ENCODE measurements at places on chromosomes 6 and 20.

DNA sequence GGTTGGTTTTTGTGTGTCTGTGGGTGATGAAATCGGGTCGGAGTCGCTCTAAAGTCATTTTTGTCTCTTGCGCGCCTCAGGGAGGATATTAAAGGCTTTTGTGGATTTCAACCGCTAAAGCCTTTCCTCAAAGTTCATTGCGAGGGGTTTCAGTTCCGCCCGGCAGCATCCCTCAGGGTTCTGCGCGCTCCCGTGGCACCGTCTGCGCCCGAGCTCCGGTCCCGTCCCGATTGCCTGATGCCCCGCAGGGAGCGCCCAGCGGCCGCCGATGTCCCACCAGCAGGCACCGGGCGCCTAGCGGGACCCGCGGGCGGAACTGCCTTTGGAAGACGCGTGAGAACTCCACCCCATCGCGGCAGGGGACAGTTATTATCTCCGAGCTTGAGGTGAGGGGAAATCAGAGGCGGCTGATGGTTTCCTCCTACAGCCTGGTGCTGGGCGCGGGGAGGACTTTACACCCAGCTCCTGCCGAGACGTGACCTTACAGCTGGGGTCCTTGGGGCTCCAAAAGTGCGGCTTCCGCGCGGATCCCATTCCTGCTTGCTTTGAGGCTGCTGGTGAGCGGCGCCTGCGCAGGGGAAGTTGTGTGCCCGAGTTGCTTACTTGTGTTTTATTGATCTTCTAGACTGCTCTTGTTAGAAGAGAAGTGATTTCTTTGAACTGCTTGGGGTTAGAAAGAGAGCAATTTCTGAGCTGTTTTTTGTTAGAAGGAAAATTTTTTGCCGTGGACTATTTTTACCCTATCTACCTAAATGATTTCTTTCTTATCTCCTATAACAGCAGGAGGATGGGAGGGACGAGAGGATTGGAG is 27.1 kb downstream of the ULBP1 start:
- no peak for DNase-seq

GRCh38 chr20:24619212-24619611 is 149.8 kb downstream of the SYNDIG1 start:
- no peak for DNase-seq

DNA sequence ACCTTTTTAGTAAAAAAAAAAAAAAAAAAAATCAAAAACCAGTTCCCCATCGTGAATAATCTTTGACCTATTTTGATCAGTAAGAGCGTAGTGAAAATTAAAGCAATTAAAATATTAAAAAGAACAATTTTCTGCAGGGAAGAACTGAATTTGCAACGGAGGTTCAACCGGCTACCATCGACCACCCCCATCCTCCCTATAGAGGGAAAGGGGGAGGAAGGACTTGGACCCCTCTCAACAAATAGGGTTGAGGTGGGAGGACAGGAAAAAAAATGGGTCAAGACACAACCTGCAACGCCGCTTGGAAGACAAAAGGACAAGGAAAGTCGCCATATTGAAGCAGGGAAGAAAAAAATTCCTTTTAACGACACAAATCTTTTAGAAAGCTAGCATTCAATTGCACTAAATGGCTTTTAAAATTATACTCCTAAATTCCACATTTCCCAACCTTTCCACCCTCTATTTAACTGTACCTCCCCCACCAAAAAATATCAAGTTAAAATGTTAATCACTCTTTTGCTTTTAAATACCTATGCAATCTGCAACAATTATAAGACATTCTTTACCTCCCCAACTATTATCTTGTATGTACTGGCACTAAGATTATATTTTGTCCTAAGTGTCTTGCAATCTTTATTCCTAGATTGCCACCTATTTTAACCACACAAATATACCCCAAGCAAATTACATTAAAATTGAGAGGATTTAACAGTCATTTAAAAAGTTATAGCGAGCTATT is 1.7 kb downstream of the PPP1R10 start:
- DNase-seq: no peak

DNA sequence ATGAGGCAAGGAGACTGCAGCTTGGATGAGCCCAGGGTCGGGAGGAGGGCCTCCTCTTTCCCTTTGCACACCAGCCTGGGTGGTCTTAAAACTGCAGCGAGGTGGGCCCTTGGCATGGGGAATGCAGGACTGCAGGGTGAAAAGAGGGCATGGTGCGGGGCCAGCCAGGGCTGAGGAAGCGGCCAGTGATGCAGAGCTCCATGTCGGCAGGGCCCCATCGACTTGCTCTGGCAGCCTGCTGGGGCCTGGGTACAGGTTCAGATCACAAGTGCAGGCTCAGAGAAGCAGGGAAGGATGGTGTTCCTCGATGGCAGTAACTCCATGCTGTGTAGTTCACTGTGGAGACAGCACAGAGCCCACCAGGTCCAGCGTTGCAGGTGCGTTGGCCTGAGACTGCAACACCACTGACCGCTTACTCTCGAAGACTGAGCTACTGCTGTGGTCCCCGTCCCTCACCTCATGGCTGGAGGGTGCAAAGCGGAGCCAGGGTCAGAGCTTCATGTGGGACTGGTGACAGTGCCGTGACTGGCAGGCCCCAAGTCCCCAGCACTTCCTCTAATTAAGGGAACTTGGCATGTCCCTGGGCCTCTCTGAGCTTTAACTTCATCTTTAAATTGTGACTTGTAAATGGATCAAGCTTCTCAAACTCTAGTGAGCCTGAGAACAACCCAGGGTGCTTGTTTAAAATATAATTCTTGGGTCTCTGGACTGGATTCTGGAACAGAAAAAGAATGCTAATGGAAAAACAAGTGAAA is 223.2 kb downstream of the SYNDIG1 start:
- DNase-seq: no peak

GRCh38 chr20:51001430-51002265 is 21.3 kb downstream of the KCNG1 start:
- no peak for DNase-seq

DNA sequence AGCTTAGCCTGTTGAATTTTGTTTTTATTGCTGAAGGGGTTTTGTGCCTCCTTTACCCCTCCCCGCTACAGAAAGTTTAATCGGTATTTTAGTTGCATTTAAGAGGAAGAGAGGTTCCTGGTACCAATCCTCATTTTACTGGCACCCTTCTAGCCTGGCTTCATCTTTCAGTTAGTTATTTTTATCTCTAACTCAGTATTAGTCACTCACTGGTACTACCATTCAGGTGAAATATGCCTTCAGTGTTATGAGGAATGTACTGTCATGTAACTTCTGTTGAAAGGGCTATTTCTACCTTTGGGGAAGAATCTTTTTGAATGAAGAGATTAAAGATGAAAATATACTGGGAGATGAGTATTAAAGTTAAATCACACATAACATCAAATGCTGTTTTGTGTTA is 211.8 kb downstream of the CDKAL1 start:
- no peak for DNase-seq

DNA sequence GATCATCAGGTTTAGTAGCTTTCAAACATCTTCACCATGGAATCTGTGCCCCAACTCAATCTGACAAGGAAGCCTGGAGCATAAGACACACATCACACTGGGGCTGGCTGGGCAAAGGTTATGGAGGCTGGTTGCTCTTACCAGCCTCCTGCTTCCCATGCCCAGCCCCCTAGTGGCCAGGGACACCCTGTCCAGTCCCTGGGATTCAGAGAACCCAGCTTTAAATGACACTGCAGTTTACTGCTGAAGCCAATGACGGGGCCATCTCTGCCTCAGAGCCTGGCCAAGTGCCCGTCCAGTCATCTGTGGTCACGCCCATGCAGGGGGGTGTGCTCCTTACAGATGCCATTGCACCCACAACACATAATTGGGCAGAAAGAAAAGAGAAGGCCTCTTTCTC is 272.9 kb downstream of the SMOC2 start:
- no peak for DNase-seq

GRCh38 chr6:15352220-15352619 is 106.4 kb downstream of the JARID2 start:
- no peak for DNase-seq

DNA sequence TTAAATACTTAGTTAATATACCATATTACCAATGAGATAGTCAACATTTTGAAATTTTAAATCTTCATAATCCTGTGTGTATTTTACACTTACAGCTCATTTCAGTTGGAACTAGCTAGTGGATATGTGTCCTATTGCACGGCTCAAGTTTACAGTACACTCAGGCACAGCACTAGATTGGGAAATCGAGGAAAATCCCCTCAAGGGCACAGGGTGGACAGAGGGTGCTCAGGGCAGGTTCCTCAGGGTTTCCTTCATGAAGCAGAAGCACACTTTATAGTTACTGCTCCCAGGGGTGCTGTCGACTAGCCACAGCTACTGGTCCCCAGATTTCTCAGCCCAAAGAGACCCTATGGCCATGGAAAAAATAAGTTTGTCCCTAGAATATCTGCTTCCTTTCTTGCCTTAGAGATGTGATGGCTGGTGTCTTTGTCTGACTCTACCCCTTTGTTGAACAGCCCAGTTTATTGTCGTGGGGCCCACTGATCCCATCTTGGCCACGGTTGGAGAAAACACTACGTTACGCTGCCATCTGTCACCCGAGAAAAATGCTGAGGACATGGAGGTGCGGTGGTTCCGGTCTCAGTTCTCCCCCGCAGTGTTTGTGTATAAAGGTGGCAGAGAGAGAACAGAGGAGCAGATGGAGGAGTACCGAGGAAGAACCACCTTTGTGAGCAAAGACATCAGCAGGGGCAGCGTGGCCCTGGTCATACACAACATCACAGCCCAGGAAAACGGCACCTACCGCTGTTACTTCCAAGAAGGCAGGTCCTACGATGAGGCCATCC is 1.5 kb downstream of the BTN2A1 start:
- DNase-seq: no peak

DNA sequence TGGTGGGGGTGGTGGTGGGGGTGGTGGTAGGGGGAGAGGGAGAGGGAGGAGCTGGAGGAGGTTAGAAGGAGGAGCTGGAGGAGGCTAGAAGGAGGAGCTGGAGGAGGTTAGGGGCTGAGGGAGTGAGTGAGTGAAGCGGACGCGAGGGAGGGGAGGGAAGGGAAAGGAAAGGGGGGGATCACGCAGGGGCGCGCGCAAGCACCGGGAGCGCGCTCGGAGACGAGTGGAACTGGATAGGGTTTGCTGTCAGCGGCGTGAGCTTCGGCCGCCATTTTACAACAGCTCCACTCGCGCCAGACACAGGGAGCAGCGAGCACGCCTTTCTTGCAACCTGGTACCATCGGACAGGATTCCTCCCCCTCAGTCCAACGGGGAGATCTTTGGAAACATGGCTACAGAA is 90.5 kb upstream of the FERMT1 start:
- DNase-seq: no peak

DNA sequence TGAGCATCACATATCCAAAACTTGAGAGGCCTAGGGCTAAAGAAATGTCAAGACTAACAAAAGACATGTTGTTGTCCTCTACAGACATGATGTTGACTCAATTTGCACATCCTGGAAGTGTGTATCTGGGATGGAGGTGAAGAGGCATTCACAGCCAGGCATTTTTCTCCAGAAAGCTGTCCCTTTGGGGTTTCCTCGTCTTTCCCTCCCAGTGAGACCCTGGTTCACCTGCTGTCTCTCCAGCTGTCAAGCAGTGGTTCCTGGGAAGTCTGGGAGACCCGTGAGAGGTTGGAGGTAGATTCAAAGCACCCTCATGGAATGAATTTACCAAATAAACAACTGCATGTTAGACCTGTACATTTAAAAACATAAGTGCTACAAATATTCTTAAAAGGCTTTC is 32.1 kb downstream of the BACH2 start:
- no peak for DNase-seq

DNA sequence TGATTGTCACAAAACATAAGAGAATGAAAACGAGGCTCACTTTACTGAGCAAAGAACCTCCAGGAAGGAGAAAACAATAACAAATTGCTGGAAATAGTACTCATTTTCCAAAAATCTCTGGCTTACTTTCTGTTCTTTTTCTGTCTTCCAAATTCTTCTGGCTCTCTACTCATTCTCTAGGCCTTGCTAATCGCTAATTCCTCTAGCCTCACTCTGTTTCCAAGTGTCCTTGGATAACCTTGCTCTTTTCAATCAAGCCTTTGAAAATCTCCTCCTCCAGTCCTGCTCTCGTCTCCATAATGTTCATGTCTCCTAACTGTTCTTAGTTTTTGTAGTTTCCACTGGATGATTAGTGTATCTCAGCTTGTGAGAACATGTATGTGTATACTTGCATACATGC is 96.2 kb upstream of the MAP7 start:
- DNase-seq: no peak

DNA sequence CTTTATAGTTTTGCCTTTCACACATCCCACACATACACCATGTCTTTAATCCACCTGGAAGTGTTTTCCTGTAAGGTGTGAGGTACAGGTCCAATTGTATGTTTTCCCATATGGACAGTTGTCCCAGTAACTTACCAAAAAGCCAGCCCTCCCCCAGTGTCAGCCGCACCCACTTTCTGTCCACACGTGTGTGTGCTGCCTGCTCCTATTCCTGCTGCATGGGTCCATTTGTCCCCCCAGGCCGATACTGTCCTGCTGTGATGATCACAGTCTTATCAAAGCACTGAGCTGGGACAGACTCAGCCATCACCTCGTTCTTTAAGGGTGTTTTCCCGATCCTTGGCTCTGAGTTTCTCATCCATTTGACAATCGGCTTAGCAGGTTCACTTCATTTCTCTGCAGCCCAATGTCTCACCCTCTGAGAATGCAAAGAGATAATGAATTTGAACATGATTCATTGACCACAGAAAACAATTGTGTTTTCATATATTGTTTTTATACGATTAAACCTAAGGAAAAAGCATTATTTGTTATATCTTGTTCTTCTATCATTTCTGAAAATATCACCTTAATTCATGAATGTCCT is 9.6 kb downstream of the VSX1 start:
- no peak for DNase-seq
